ENCODE measurements at places on chromosomes 13 and 19.

DNA sequence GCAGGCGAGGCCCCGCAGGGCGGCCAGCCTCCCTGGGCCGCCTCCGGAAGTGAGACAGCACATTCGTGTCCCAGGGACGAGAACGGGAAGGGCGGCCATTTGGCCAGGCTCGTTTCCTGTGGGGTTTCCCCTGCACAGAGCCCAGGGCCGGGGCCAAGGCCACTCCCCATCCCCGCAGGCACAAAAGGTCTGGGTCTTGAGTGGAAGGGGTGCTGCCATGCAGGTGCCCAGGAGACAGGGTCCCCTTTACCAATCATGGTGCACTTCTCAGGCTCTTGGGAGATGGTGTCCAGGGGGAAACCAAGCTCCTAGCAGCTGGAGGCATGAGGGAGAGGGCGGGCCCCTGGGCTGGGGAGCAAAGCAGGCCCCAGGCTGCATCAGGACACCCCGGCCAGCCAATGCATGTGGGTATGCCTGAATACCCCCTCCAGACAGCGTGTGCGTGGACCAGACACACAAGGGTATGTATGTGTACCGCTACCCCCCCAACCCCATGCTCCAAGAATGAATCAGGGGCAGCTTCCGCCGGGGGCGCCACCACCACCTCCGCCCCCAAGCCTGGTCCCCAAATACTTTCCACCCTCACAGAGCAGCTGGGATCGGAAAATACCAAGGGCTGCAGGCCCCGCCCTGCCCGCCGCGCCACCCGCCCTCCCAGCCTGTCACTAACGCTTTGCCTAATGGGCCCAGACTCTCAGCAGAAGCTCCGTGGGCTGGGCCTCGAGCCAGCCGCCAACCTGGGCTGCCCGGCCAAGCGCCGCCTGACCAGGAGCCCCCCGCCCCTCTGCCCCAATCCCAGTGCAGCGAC lies 37.6 kb upstream of the NANOS3 start:
- DNase-seq, result no peak

- DNase-seq, result no peak
Measured at GRCh38 chr19:52734331-52734892, 432 bp downstream of the ZNF611 start.

DNA sequence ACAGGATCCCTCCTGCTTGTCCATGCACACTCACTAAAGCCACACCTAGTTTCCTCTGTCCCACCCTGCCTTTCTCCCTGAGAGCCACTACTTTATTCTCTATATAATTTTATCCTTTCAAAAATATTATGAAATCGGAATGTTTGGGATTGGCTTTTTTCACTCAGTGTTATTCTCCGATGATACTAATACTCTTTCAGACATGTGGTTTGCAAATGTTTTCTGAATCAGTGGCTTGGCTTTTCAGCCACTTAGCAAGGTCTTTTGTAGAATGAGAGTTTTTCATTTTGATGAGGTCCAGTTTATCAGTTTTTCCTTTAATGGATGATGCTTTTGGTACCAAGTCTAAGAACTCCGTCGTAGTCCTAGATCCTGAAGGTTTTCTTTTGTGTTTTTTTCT lies 11.6 kb downstream of the SPATA13 start:
- DNase-seq, result no peak

- peak; percentile 84 for DNase-seq
Measured at GRCh38 chr19:39474139-39474620, 6.5 kb upstream of the TIMM50 start.

DNA sequence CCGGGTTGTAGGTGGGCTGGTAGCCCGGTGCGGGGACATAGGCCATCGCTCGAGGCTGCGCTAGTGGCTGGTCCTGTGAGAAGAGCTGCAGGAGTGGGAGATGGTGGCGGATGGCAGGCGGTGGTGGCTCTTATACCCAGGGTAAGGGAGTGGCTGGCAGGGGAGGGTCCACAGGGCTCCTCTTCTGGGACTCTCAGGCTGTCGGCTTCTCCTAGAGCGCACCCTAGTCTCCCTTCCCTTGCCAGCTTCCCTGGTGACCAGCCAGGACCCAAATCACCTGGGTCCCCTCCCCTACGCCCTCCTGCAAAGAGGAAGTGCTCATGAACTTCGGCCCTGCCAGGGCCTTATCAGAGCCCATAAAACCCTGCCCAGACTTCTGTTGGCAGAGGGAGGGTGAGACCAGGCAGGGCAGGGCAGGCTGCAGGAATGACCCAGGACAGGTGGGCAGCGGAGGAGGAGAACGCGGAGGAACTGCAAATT lies at the start of gene LGALS4:
LGALS4 (minus strand) TSS at position 105 of the 480 bp plus-strand sequence; CDS start at position 46, 59 bp downstream.
- no peak for DNase-seq

- DNase-seq, result peak; percentile 74
Measured at GRCh38 chr19:4606921-4607678, 32.2 kb upstream of the TNFAIP8L1 start.

DNA sequence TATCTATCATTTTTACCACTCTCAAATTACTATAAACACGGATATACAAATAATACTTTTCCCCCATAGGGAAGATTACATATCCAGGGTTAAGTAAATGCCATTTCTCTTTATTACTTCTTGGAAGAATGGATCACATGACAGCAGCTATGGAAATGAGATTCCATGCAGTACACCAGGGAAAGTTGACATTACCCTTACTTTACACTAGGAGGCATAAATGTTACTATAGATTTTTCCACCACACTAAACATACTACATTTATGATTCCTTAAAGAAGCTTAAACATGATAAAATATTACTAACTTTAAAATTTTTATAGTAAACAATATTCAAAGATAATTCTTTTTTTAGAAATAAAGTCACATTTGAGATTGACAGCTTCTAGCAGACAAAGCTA lies 611.4 kb downstream of the PCDH9 start:
- no peak for DNase-seq

DNA sequence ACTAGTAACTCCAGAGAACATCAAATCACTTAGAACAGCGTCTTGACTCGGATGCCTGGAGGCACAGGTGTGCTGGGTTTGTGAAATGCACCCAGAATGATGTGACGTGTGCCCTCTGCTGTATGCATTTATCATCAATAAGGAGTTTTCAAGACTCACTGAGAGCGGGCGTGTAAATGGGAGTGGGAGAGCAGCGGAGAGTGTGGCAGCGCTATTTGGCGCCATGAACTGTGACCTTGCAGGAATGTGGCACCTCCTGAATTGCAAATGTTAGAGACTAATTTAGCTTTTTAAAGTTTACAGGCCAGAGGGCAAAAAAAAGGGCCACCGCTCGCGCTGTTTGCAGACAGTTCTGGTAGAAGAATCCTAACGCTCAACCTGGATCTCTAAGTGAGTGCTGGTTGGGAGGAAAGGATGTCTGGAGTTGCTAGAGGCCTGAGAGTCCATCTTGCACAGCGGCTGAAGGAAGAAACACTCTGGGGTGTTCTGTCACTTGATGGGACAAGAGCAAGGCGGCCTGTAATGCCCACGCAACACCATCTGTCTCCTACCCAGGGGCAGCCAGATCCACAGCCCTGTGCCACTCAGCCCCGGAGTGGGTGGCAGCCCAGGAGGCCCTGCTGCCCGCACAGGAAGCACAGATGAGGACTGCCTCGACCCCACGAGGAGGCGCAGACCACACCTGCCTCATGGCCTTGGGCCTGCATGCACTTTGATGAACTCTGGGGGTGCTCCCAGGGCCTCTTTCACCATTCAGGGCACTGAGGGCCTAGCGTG lies 19.7 kb downstream of the RANBP3 start:
- no peak for DNase-seq

DNA sequence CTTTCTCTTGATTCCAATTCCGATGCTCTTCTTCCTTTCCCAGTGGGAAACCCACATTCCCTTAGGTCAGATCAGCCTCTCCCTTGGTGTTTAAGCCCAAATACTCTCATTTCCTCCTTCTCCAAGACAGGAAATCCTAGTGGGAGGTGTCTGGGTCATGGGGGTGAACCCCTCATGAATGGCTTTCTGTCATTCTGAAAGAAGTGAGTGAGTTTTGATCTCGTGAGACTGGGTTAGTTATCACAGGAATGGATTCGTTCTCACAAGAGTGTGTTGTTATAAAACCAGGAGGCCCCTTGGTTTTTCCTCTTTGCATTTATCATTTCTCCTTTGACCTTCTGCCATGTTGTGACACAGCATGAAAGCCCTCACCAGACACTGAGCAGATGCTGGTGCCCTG lies 76.2 kb upstream of the MTIF3 start:
- no peak for DNase-seq

- no peak for DNase-seq
Measured at GRCh38 chr13:20487927-20488326, 37.7 kb downstream of the CRYL1 start.

- no peak for DNase-seq
Measured at GRCh38 chr13:59166174-59166573, 997.6 kb downstream of the DIAPH3 start.

DNA sequence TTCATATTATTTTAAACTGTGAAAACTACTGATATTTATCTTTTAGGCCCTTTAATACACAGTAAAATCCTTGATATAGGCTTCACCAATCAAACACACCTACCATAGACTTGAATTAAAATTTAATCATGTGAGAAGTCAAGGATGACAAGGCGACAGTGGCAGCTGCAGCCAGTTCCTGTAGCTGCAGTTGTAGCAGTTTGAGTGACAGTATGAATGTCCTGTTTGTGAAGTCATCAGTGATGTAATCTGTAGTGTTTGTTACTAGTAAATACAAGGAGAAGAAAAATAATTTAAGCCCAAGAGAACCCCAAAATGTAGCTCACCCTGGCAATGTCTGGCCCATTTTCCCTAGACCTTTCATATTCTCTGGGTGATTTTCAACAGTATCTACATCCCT lies 897.0 kb downstream of the SLITRK6 start:
- DNase-seq, result no peak

- DNase-seq, result no peak
Measured at GRCh38 chr13:92833071-92833470, 393.5 kb upstream of the GPC6 start.

DNA sequence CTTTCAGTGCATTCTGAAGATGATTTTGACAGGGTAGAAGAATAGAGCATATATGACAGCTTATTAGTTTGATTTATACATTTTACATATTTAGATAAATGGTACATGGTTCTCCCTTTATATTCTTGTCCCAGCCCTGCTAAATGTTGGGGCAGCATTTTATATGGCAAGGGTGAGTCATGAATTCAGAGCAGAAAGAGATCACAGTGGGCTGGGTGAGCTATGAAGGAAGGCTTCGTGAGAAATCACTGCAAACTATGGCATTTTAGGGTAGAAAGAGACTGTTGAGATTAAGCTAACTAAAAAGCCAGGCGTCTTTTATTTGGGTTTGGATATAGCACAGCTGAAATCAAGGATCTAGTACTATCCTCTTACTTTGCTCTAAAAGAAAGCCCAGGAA lies 23.9 kb upstream of the METTL21C start:
- no peak for DNase-seq

GRCh38 chr19:13164343-13165161 lies 14.3 kb downstream of the IER2 start:
- DNase-seq, result peak; percentile 86

GRCh38 chr13:48161530-48162179 lies 66.8 kb upstream of the MED4 start:
- no peak for DNase-seq

GRCh38 chr13:78881751-78882150 lies 222.8 kb upstream of the OBI1 start:
- no peak for DNase-seq

- DNase-seq, result no peak
Measured at GRCh38 chr19:11194656-11195558, 2.4 kb downstream of the KANK2 start.

DNA sequence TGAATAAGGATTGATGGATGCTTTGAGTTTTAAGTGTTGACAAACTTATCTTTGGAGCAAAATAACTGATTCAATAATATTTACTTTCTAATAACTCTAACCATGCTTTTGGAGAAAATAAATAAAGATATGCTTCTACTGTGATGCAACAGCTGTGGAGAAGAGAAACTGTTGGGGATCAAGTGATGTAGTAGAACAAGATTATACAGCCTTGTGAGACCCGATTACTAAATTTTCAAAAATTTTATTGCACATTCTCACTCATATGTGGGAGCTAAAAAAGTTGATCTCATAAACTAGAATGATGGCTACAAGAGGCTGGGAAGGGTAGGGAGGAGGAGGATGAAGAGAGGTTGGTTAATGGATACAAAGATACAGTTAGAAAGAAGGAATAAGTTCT lies 85.5 kb upstream of the OXGR1 start:
- DNase-seq, result no peak

DNA sequence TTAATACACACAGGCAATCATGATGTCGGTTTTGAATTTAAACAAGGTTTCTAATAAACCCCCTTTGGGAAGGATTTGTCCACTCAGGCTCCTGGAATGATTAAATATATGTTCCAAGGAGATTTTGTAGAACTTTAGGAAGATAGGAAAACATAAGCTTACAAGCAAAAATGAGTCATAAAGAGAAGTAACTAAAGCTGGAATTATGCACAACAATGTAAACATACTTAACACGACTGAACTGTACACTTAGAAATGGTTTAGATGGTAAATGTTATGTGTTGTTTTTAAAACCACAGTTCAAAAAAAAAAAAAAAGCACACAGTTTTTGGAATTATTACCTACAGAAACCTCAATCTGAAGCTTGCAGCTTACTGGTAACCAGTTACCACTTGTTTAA lies 304.4 kb downstream of the NALCN start:
- DNase-seq, result no peak

DNA sequence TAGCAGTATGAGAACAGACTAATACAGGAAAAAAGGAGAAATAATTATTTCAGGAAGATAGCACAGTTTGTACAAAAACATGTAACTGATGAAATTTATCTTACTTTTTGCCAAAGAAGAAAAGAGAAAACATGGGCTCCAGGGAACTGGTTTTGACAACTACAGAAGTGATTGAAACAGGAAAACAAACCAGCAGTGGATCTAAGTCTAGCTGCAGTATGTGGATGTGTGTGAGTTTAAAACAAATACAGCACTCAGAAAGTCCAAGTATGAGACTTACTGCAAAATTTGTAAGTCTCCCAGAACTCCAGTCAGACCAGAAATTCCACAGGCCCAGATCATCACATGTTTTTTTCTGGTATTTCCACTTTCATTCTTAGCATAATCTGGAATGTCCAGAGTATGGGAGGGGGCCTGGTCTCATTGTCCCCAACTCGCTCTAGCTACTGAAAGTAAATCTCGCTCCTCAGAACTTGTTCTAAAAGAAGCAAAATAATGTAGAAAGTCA lies 259.5 kb downstream of the NHLRC3 start:
- DNase-seq, result no peak

DNA sequence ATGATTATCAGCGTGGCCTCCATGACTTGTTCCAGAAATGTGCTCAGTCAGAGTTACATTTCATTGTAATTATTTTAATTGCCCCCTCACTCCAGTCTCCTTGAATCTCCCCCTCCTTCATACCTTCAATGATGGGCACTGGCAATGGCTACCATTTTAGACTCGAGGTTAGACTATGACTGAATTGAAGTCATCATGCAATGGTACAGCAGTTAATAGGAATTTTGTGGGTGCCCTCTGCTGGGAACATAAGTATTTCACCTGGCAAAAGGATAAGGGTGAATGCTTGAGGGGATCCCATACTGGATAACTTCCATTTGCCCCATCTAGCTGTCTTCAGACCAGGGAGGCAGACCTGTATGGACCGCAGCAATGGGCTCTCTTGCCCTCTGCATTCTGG lies 32.2 kb upstream of the USP12 start:
- DNase-seq, result no peak

GRCh38 chr13:79659121-79659521 lies 178.2 kb downstream of the NDFIP2 start:
- no peak for DNase-seq

All from WERI-Rb-1 (cell line).